ENCODE measurements at places on chromosomes 2 and 18.
A peak's percentile ranks its signal among the peaks of the same experiment; 100 is the strongest.

DNA sequence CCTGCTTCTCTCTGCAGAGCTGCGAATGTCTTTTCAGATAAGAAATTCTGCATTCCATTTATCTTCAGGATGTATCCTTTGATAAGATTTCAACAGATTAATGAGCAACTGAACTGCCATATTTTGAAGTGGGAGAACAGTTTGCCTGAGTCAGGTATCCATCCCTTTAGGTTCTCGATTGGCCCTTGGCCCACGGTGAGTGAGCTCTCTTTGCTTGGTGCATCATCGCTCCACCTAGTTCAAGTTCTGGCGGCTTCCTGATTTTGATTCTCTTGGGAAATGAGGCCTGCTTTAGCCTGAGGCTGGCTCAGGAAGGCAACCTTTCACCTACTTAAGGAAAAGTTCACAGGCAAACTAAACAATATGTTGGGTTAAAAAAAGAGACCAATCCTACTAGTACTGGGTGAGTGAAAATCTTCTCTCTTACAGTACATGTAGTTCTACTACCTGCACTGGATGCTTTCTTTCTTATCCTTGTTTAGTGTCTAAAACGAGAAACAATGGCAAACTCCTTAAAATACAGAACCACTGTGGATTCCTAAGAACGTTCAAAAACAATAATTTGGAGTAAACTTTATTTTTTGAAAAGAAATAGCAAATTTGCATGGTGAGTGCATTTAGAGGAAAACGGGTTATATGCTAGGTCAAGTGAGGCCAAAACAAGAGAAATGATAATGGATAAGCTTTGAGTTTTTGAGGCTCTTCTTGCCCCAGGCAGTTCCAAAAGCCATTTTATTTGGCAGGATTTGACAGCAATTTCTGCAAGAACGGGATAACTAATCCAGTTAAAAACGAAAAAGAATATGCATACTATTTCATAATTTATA lies 837 bp upstream of the ACSL3 start:
- peak; percentile 84 for DNase-seq

GRCh38 chr2:61786876-61787275 lies 67.0 kb downstream of the FAM161A start:
- DNase-seq, result no peak

- no peak for DNase-seq
These were observed 94.7 kb upstream of the RPE start for GRCh38 chr2:209907746-209908145.

GRCh38 chr2:226813148-226813701 lies 13.6 kb upstream of the IRS1 start:
- DNase-seq, result no peak

DNA sequence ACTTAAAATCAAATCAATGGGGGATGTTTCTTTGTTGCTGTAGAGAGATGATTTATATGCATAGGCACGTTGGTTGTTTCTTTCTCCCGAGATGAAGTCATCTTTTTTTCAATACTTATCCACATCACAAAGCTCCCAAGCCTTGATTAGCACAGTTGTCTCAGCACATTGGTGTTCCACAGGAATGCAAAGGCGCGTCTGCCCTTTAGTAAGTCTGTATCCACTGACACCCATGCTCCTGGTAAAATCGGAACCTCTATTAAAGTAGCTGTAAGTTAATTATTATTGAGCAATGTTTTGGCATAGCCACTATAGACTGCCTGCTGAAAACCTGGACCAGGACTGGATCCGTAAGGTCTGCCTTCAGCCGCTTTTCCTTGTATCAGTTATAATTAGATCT lies 77.6 kb upstream of the RBM44 start:
- DNase-seq, result peak; percentile 58

- DNase-seq, result no peak
These were observed 101.5 kb downstream of the KCNF1 start for GRCh38 chr2:11013196-11013595.

DNA sequence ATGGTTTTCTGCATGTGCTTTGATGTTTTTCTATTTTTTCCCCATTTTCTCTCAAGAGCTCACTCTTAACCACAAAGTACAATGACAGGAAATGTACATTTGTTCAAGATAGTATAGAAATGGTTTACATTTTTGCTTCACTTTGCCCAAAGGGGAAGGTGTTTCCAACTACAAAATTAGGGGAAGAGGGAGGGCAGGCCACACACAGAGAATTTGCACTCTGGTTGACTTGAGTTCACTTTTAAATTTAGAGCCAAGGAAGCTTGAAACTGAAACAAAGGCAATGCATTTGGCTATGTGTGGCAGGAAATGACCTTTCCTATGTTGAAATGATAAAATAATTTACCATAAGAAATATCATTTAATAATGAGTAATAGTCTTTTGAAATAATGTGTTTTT lies 19.1 kb upstream of the VIT start:
- DNase-seq, result no peak

DNA sequence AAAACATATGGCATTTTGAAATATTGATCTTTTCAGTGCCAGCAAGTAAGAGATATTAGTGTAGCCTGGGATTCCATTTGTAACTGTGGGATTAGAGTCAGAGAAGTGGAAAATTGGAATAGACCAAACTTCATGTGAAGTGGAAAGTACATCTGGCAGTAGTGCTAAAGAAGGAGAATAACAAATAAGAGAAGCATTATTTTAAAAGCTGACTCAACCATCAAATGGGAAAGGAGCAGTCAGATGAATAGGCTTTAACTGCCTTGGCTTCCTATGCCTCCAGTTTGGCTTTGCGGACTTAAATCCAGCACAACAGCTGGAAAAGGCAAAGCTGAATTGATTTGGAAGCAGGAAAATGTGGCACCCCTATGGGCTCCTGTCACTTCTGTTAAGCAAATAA lies 623.1 kb downstream of the TSN start:
- no peak for DNase-seq

DNA sequence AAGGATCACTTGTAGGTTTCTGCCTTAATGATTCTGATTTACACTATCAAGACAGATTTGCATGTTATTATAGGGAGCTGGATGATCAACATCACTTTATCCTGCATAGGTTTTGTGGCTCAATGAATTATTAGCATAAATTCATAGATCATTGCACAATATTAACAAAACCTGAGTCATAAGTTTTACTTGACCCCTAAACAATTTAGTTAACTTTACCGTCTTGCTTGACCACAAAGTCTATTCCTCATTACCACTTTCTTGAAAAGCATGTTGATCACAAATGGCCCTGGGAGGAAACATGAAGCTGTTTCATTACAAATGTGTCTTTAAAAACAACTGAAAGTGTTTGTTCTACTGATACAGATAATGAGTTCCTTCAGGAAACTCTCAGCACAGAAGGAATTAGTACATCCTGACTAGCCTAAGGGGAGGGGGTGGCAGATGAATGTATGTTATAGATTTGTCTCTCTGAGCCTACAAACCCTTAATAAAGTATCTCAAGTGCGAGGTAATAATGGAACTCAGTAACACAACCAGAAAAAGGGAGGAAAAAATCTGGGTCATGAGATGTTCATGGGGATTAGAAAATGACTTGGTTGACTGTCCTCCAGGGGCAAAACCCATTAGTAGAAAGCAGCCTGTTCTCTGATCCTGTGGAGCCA lies 303.4 kb downstream of the PIK3C3 start:
- DNase-seq, result no peak

DNA sequence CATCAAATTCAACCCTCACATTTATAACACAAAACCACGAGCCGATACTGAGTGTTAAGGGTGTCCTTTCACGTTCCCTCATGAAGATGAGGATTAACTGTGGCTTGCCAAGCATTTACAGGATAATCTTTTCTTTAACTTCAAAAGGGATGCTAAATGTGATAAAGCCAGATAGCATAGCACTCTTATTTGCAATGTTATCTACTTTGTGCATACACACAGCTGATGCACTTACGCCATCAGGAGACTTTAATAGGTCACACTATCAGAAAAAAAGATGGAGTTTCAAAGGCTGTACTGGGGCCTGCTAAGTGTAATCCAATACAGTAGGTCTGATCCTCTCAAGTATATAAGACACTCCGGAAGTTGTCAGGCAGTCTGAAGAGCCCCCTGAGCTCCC lies 572.7 kb downstream of the PIK3C3 start:
- no peak for DNase-seq

GRCh38 chr2:172510088-172510487 lies 45.8 kb upstream of the PDK1 start:
- DNase-seq, result no peak

DNA sequence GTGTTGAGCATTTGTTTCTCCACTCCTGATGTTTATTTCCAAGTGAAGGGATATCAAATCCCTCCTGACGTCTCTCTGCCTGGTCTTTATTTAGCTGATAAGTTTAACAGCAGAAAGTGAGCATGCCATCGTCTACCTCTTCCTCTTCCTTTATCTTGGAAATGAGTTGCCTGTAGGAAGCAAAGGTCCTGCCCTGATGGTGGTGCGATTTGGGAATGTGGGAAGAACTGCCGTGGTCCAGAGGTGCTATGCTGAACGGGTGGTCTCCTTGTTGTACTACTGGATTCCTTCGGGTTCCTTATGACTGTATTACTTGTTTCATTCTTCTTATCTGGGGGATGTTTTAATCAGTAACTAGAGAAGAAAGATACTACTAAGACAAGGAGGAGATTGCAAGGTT lies 217.5 kb downstream of the PMAIP1 start:
- DNase-seq, result no peak

DNA sequence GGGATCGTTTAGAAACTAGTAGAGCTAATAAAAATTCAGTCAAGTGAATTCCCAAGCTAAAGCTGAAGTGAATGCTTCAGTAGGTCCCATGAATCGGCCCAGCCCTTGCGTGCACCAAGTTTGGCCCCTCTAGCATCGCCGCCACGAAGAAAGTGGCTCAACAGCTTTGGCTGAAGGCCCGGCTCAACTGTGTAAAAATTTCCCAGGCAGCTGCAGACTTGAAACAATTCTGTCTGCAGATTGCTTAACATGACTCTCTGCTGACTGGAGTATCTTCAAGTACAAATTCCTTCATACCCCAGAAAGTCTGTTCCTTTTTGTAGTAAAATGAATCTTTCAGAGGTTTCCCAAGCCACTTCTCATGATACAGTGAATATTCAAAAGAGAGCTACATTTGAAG lies 32.7 kb downstream of the ALMS1 start:
- peak; percentile 88 for DNase-seq

DNA sequence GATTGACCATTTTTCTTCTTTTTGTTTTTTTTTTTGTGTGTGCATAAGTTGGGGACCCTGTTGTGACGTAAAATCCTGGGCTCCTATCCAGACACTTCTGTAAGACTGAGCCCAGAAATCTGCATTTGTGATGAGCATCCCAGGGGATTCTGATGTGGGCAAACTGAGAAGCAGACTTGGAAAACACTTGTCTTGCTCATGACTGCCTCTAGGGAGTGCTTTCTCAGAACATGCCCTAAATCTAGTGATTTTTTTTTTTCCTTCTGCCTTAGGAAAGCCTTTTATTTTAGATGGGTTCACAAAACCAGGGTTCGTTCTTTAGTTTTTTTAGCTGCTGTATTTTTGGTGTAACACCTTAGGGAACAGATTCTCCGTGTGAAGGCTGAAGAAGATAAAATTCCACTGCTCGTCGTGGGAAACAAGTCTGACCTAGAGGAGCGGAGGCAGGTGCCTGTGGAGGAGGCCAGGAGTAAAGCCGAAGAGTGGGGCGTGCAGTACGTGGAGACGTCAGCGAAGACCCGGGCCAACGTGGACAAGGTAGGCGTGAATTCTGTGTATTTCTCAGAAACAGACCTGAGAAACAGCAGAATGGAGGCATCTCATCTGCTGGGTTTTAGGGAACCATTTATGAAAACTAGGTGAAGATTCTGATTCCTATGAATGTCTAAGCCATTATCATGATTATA lies 36.7 kb downstream of the RALB start:
- DNase-seq, result no peak

- no peak for DNase-seq
These were observed 478.2 kb downstream of the PTPRM start for GRCh38 chr18:8045160-8045883.

DNA sequence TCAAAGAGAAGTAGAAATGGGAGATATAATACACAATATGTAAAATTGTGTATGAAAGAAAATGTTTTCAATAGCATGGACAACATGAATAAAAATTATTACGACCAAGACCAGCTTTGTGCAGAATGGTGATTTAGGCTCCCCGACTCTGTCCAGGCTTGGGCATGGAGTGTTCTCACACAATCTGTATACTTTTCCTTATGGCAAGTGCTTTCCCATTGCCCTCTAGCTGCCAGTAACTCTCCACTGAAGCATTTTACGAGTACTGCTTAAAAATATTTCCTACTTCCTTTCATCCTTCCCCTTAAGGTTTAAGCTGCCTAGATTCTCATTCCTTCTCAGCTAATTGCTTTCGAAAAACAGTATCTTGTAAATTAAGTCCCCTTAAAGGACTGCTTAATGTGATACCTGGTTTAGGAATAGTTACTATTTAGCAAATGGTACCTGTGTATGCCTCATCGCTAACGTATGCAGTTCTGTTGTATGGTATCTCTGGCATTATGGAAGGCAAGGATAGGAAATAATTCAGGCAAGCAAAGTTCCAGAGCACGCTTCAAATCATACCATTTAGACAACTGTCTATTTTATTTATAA lies 714.6 kb downstream of the ERBB4 start:
- DNase-seq, result no peak

DNA sequence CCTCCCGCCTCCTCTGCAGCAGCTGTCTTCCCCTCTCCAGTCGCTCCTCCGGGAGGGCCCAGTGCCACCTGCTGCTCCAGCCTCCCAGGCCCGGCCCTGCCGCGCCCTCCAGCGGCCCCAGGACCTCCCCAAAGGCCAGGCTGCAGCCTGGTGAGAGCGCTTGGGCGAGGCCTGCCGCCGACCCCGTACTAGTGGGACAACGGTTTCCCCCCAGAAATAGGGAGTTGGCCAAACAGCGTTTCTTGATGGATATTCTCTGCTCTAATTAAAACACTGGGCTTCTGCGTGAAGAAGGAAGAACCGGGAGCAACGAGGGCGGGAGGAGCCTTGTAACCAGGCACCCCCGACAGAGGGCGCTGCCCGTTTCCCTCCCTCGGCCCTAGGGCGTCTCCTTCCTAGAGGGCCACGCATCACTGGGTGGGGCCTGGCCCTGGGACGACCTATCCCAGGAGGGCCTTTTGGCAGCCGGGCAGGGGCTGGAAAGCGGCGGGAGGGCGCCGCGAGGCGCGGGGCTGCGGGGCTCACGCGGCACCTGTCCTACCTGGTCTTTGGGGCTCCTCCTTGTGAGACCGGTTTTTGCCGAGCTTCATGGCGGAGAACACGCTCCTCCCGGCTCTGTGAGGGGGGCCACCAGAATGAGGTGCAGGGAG lies 25.4 kb upstream of the OTOF start:
- peak; percentile 93 for DNase-seq

DNA sequence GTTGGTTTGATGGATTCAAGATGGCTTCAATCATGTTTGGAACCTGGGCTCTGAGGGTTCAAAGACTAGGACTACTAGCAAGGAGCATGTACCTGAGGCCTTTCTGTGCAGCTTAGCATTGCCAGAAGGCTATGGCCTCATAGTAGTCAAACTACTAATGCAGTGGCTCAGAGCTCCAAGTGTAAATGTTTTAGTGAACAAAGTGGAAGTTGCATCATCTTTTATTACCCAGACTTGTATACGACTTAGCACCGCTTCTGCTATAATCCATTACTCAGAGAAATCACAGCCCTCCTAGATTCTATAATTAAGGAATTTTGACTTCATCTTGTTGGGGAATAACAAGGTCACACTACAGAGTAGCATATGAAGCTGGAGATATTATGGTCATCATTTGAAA lies 210.5 kb downstream of the ERBB4 start:
- DNase-seq, result no peak

All from lower leg skin (tissue), 4 donors.